ENCODE measurements at places on chromosomes 1 and 21.

DNA sequence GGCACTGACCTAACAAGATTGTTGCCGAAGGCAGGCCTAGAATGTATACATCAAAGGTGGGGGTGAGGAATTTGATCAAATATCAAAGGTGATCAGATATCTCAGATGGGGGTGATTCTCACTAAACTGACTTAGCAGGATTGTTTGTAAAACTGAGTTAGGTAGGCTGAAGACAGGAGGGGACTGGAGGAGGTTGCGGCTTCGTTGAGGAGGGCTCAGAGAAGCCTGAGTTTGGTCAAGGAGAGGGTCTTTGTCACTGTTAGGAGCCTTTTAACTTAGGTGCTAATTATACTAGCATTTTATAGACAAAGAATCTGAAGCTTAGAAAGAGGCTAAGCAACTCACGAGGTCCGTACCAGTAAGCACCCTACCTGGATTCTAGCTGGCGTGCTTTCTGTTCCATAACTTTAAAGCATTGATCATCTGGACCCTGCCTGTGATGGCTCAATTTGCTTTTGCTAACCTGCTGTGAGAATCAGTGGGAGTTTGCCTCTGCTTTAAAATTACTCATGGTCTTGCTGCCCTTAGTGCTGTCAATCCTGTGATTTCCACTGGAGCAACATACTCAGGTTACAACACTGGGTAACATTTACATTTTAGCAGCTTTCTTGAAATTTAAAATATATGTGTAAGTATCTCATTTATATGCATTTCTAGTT is 49.8 kb downstream of the ITSN1 start:
- DNase-seq = no peak

DNA sequence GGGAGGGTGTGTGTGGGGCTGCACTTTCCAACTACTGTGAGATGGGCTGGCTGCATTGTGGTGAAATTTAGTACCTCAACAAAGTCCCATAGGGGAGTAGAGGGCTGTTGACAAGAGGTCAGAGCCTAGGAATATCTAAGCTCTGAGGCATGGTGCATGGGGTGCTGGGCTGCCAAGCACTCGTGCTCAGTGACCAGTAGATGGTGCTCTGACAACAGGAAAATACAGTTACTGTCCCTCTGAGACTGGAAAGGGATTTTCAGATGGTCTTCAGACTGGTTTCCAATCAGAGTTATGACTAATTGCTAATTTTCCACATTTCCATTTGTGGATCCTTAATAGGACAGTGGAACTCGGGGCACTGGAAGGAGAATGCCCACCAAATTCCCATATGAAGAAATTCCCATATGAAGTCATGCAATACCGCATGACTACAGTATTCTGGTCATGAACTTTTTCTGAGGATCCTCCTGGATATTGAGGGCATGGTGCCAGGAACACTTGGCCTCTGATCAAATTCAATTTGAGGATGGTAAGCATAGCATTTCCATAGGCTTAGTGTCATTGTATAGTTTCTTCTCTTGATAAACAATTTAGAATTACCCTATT is 4.1 kb upstream of the CACNA1E start:
- DNase-seq = peak; percentile 41

DNA sequence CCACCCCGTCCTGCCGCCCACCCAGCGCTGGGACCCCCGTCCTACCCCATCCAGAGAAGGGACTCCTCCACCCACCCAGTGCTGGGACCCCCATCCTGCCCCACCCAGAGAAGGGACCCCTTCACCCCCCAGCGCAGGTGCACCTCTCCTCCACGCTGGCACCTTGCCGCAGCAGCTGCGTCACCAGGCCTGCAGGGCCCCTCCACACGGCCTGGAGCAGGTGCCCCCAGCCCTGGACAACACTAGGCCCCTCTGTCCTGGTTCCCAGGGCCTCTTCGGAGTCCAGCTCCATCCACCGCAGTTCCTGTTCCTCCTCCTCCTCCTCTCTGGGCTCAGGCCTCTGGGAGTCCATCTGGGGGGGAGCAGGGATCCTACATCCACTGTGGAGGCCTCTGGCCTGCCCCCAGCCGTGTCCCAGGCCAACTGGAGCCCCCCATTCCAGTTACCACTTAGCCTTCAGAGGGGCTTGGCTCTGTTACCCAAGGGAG is 378 bp downstream of the ANKRD65 start:
- no peak for DNase-seq

DNA sequence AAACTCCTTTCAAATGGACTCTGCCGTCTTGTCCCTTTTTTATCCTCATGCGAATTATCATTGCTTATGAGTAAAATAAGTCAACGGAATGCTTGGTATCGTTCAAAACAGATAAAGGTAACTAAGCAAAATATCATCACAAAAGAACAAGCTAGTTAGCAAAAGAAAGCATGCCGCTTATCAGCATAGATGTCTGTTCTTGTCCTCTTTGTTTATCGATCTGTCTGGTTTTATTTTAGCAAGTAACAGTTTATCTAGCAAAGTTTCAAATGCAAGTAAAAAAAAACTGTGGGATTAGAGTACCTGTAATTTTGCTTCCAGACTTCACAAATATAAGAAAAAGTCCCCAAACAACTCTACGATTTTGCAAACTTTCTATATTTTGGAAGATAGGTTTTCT is 561.5 kb downstream of the USP25 start:
- no peak for DNase-seq

GRCh38 chr1:18927082-18927653 is 24.8 kb upstream of the ALDH4A1 start:
- no peak for DNase-seq

DNA sequence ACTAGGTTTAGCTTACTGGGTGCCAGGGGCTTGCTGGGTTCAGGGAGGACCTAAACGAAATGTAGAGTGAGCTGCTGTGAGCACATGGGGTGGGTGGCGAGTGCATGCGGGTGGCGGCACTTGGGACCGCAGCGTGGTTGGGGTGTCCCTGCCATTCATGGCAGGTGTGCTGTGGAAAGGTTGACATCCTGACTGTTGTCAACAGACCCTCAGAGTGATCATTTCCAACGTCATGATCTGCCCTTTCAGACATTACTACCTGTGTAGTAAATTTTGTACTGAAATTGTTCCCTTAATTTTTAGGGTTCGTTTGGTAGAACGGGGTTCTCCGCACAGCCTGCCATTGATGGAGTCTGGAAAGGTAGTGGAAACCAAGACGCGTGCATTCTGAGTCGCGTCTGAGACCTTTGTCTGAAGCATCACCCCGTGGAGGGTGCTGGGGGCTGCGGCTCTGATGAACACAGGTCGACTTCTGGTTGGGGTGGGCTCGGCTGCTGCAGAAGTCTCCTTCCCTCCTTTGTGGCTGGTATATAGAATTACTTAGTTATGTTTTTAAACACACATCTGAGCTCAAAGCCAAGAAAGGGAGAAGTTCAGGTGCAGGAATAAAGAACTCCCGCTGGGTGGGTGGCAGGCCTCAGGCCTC is 43.3 kb downstream of the S100B start:
- DNase-seq = no peak

DNA sequence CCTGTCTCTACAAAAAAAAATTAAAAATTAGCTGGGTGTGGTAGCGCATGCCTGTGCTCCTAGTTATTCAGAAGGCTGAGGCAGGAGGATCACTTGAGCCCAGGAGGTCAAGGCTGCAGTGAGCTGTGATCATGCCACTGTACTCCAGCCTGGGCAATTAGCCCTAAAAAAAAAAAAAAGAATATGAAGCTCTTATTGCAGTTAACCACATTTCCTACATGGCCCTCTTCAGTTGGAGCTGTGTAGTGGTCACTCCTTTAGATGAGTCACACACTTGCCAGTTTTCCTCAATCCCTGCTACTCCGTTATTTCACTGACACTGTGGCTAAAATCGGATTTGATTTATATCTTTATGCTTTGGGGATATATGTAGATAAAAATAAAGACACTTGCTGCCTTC is 11.8 kb downstream of the NFYC start:
- no peak for DNase-seq

- DNase-seq = no peak
These were observed 5.0 kb downstream of the C4BPA start for GRCh38 chr1:207109004-207109403.

GRCh38 chr1:1021920-1022259 is 2.0 kb downstream of the AGRN start:
- DNase-seq = no peak

- no peak for DNase-seq
These were observed 103.6 kb downstream of the PTBP2 start for GRCh38 chr1:96825231-96825630.

- DNase-seq = no peak
These were observed 112.4 kb upstream of the VANGL1 start for GRCh38 chr1:115529216-115529897.

DNA sequence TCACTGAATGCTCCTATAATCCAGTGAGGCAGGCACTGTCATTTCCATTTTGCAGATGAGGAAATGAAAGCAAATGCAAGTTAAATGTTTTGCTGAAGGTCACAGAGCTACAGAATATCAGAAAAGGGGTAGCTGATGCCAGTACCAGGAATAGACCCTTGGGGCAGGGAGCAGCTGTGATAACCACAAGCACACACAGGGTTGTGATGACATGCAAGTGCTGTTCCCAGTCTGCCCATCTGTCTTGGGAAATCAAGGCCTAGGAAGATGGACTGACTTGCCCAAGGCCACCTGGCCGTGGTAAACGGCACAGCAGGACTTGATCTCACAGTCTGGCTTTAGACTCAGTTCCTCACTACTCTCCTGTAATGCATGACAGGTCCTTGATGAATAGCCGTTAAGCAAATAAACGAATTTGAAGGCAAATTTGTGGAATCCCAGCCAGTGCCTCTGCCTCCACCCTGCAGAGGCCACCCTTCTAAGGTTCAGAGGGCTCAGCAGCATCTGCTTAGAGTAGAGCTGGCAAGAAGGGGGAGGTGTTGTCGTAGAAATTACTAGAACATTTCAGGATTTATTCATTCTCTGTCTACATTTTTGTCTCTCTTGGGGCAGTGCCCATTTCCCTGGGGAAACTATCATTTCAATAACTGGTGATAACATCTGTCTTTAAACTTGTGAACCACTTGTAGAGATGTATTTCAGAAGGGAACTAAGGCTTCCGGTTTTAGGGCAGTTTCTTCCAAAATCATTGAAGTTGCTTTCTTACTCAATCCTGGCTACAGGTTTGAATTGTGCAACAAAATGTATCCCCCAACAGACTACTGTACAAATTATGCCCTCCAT is 53.2 kb upstream of the MRPS6 start:
- no peak for DNase-seq

- no peak for DNase-seq
These were observed 10.9 kb downstream of the LRRC8B start for GRCh38 chr1:89535537-89535936.

- DNase-seq = no peak
These were observed 67.3 kb upstream of the ADGRL2 start for GRCh38 chr1:81733480-81733879.

GRCh38 chr1:11150326-11150725 is 38.8 kb upstream of the ANGPTL7 start:
- no peak for DNase-seq

DNA sequence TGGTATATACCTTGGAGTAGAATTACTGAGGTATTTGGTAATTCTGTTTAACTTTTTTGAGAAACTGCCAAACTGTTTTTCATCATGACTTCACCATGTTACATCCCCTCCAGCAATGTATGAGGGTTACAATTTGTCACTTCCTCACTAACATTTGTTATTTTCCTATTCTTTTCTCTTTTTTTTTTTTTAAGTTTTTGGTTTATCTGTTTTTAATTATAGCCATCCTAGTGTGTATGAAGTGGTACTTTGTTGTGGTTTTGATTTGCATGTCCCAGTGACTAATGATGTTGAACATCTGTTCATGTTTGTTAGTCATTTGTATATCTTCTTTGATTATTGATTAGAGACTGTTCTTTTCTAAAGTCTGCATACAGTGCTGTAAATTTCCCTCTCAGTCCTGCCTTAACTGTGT is 147.3 kb downstream of the HS2ST1 start:
- no peak for DNase-seq

DNA sequence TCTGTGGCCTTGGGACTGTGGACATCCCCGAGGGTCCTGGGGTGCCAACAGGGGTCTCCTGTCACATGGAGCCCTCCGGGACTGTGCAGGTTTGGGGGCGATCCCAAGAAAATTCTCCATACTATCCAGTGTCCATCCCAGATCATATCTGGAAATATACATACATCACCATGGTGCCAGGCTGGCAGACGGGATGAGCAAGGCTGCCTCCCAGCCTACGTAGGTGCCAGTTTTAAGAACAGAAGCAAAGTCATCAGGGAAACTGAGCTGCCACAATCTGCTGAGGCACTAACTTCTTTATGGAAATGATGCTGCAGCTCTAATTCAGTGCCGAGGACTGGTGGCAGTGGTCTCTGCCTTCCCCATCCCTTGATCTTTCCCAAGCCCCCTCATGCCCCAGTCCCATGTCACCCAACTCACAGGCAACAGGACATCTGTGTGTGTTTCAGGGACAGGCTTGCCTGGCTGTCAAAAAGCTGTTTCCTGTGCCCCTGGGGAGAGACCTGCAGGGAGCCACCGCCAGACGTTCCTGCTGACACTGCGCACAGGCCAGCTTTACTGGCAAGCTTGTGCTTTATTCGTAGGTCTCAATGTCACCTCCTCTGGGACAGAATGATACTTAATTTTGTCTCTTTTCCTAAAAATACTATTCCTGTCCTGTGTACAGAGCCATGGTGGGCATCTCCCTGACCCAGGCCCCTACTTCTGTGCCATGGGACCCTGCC is 15.5 kb downstream of the TEX35 start:
- no peak for DNase-seq

DNA sequence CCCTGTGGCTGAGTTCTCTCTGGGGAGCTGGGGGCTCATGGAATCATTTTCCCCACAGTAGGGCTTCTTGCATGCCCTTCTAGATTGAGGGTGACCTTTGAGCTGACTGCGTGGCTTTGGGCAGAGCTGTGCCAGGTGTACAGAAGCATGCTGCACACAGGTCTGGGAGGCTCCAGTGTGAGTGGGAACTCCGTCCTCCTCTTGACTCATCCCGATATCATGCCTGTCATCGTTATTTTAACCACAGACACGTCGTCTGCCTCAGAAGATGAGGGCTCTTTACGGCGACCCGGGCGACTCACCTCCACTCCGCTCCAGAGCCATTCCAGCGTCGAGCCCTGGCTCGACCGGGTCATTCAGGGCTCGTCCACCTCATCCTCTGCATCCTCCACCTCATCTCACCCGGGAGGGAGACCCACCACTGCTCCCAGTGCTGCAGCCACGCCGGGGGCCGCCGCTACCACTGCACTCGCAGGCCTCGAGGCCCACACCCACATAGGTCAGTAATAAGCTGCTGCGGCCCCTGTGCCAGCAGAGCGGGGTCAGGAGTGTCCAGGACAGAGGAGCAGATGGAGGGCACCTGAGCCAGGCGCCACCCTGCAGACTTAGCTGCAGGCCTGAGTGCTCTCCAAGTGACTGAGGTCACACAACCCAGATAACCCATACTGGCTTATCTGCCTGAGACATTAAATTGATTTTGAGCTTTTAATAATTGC is 39.8 kb downstream of the DIP2A start:
- DNase-seq = no peak

Data from CMK (cell line).